NK-92 treated with Interleukin-12 subunit alpha and Interleukin-12 subunit beta, amount 100 ng/mL, for 24 hours (cell line): ENCODE measurements at places on chromosomes 7 and 10.

DNA sequence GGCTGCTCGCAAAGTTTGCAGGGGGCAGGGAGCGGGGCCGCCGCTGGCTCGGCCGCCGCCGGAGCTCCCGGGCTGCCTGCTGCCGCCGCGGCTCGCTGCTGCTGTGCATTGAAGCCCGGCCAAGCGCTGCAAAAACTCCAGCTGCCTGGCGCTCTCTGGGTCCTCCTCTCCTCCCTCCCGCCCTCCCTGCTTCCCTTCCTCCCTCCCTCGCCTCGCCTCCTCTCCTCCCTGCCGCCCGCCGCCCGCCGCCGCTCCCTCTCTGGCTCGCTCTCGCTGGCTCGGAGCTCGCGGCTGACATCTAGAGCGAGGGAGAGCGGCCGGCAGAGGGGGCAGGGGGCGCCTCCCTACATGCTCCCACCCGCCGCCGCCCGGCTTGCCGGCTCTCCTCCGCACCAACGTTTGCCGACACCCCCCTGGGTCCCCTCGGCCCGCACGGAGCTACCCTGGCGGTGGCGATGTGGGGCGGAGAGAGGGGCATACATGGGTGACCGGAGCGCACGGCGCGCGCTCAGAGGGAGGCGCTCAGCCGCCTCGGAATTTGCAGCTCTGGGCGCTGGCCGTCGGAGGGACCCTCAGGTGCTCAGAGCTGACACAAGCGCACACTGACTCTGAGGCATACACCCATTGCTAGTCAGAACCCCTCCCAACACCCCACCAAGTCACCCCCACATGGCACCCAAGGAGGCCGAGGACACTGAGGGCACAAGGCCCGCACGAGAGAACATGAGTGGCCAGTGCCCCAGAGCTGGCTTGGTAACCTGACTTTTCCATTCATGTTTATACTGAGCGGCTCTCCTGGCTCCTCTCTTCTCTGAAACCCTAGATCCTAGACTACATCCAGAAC is 1.2 kb upstream of the PLXNA4 start:
- DNase-seq, result no peak

DNA sequence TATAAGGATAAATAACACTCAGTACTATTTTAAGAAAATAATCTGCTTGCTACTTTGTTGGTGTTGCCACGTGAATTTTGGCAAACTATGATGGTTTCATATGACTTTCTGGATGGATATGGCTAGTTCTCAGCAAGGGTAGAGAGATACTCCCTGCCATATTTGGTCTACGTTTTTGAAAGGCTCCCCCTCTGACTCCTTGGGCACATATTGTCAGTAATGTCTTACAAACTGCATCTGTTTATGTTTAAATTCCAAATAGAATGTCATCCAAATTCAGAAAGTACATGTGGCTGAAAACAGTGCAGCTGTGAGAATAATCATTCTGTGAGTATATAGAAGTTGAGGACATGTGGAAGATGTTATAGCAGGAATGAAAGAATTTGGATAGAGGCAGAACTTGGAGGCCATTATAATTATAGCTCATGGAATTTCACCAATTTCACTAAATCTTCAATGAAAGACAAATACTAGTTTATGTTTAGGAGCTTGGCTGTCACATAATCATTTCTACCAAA is 107.8 kb downstream of the SRI start:
- DNase-seq, result no peak

DNA sequence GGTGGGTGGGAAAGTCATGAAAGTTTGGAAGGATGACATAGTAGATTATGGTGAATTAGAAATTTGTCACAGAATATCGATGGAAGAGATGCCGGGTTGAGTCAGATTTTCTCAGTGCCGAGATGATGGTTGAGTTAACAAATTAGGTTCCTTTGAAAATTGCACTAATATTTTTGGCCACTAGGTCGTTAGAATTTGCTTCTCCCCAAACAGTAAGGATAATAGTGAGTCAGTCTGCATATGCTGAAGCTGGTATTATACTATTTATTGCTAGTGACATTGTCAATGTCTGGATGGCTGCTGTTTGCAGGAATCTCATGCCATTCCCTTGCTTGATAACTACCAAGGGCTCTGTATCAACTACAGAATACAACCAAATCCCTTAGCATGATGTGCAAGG is 37.7 kb upstream of the MINDY3 start:
- no peak for DNase-seq

DNA sequence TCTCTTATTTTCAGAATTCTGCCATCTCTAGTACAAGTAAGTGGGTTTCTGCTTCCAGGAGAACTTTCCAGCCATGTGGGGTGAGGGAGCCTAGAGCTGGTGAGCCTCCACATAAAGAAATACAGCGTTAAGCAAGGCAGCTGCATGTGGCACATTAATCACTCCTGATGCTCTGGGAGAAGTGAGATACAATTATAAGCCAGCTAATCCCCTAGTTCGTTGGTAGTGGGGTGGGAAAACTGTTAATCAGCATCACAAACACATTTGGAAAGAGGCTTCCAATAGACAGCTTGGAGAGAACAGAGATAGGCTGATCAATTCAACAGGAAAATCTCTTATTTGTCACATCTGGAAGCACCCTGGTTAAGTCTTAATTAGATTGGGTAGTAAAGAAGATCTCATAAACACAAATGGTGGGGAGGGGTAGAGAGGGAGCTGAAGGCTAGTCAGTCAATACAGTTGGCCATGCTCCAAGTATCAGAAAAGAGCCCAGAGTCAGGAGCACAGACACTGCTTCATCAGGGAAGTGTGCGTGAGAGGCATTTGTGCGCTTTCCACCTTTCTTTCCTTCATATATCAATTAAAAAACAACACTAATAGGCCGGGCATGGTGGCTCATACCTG is 130.6 kb downstream of the SORCS1 start:
- DNase-seq, result no peak

GRCh38 chr10:59362959-59363381 is 621 bp upstream of the FAM13C start:
- no peak for DNase-seq
